ENCODE measurements at places on chromosomes 11 and 22.

GRCh38 chr22:30400159-30400558, 3.3 kb downstream of the SEC14L2 start:
- DNase-seq, result no peak

GRCh38 chr11:5809122-5809519, 397 bp downstream of the OR52N2 start:
- no peak for DNase-seq

GRCh38 chr11:47607380-47607779, 13.2 kb upstream of the C1QTNF4 start:
- DNase-seq, result peak; percentile 93

GRCh38 chr22:30370641-30371230, 13.9 kb downstream of the CCDC157 start:
- no peak for DNase-seq

- no peak for DNase-seq
Measured at GRCh38 chr22:25815561-25815960, 73.6 kb downstream of the MYO18B start.

DNA sequence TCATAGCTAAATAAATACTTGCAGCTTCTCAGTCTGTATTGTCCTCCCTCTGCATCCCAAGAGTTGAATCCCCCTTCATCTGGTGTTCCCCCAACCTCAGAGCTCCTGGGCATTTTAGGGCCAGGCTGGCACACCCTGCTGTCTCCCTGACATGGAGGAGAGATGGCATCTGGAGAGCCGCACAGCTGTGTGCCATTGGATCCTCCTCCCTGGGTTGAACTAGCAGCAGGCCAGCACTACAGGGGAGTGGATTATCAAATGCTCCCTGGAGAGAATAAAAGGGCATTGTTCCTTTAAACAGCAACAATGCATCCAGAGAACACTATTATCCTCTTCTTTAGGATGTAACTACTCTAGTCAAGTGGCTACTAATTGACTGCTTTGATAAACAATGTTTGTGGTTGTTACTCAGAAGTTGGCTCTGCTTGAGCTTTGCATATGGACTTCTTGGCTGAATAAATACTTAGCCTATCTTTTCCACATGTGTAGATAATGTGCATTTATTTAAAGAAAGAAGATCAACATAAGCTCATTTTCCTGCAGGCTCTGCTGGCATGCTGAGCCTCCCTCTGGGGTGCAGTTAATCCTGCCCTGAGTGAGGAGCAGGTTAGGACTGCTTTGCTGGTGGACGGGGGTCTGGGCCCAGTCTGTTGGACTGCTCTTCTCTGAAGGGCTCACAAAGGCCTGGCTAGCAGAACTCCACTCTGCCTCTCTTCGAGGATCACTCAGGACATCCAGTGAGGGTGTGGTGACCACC, 897.2 kb downstream of the TBC1D22A start:
- no peak for DNase-seq

DNA sequence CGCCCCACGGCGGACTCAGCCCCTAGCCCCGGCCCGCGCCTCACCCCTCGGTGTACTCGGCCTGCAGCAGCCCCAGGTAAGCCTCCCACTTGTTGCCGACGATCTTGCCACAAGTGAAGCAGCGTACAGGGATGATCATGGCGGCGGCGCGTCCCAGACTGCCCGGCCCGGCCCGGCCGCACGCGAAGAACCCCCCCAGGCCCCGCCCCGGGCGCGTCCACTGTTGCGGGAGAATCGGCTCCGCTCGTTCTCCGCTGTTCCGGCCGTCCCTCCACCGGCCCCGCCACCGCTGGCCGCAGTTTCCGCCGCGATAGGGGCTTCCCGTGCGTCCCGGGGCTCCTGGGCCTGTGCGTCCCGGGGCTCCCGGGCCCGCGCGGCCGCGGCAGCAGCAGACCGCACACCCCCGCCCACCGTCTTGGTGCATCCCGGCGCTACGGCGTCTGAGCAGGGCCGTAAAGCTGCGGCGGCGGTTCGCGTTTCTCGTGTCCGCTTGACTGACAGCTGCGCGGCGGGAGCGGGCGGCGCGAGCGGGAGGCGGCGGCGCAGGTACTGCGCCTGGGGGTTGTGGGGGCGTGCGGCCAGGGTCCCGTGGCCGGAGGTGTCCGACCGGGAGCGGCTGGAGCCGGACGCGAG, at the start of the genes POLR2L and TSPAN4:
TSS of gene POLR2L (minus strand) at position 160 of the 633 bp plus-strand sequence. CDS start at position 139, 21 bp downstream.
TSS of gene TSPAN4 (plus strand) at position 483 of the 633 bp plus-strand sequence. CDS start 7,453 bp downstream, outside the sequence.
- peak; percentile 94 for DNase-seq

- no peak for DNase-seq
Measured at GRCh38 chr22:39994041-39994565, 651 bp upstream of the FAM83F start.

DNA sequence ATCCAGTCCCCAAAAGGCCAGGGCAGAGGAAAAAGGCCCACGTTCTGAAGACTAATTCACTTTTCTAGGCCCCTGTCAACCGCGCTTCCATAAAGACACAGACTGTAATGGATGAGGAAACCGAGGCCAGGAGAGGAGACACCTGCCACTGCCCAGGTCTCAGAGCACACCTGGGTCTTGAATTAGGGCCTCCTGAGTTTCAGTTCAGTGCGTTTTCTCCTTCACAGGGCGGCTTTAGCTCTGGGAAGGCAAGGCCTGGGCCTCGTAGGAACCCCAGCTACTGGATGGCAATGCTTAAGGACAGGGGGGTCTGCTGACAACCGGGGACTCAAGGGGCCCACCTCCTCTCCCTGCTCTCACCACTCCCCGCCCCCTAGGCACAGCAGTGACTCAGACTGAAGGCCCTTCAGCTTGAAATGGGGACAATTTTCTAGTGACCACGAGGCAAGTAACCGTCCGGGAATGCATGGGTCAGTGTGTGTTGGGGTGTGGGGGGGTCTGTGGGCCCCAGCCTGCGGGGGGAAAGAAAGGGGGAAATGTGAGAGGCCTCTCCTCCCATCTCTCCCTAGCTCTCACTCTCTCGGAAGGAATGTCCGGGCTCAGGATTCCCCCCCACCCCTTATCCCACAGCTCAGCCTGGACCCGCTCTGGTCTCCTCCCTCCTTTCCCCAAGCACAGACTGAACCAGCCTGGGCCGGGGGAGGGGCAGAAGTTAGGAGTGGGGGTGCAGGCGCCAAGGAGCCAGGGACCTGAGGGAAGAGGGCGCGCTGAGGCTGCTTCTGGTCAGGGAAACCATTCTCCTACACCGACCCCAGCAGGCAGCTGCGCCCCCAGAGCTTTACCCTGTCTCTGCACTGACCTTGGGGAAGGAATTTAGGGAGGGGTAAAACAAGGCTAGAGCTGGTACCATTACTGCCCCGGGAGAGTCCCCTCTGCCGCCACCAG, 17.2 kb downstream of the CREB3L1 start:
- DNase-seq, result peak; percentile 59

DNA sequence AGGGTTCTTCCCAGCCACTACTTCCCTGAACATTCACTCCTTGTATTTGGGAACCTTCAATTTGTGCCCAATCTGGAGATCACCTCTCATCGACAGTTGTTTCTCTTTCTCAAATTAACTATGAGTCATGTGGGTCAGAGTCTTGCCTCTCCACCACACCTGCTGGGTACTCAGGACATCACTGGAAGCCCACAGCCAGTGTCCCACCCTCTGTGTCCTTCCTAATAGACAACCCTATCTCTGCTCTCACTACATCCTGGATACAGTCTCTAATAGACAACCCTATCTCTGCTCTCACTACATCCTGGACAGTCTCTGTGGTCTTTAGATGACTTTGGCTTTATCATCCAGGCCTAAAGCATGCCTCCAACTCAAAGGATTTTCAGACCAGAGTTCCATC, 70.1 kb downstream of the ARL14EP start:
- DNase-seq, result no peak

GRCh38 chr11:100467821-100468508, 219.1 kb upstream of the ARHGAP42 start:
- no peak for DNase-seq

DNA sequence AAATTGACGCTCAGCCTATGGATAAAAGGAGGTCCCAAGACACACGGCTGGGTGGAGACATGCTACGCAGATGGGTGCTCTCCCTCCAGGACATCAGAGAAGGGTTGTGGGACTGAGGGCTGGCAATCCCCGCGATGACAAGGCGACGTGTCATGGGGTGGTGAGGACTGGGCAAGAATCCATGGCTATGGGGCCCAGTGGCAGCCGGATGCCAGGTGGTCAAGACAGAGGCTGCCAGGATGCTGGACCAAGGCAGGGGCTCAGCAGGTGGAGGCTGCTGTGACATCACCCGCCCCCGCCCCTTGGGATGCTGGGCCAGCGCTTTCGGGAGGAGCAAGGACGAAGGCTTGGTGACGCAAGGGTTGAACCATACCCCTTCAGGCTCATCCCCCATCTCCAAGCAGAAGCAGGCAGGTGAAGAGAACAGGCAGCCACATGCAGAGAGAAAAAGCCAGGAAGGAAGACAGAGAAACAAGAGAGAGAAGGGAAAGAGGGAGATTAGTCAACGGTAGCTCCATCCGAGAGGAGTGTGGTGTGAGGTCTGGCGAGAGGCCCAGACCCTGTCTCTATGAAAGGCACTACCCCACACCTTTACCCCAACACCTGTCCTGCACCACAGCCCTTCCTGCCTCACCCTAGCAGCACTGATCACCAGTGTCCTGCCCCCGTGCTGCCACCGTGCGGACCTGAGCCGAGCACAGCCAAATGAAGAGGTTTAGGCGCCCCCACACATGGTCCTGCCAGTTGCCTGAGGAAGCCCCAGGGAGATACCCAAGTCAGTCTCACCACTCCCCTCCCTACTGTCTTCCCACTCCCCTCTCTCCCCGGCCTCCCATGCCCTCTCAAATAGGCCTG, 24.1 kb upstream of the RASL10A start:
- no peak for DNase-seq

GRCh38 chr22:32265882-32266767, 11.0 kb upstream of the SLC5A4 start:
- DNase-seq, result peak; percentile 81

- no peak for DNase-seq
Measured at GRCh38 chr11:65491614-65492386, 7.0 kb upstream of the MALAT1 start.

DNA sequence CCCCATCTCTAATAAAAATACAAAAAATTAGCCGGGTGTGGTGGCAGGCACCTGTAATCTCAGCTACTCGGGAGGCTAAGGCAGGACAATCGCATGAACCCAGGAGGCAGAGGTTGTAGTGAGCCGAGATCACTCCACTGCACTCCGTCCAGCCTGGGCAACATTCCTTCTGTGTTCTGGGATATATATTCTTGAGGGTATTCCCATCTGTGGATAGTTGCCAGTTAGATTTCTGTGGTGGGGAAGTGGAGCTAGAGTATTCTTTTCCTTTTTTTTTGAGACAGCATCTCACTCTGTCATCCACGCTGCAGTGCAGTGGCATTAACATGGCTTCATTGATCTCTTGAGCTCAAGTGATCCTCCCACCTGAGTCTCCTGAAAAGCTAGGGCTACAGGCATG, 9.1 kb upstream of the ZNF74 start:
- no peak for DNase-seq
